HT1080 (cell line): ENCODE measurements at places on chromosomes 13 and 19. TPM values are rescaled to one million over a fixed set of nuclear protein-coding genes. Genes with fewer than 3 reads are reported as not detected.

- no peak for DNase-seq
Measured at GRCh38 chr13:110687736-110688135, 18.2 kb downstream of the CARS2 start.

DNA sequence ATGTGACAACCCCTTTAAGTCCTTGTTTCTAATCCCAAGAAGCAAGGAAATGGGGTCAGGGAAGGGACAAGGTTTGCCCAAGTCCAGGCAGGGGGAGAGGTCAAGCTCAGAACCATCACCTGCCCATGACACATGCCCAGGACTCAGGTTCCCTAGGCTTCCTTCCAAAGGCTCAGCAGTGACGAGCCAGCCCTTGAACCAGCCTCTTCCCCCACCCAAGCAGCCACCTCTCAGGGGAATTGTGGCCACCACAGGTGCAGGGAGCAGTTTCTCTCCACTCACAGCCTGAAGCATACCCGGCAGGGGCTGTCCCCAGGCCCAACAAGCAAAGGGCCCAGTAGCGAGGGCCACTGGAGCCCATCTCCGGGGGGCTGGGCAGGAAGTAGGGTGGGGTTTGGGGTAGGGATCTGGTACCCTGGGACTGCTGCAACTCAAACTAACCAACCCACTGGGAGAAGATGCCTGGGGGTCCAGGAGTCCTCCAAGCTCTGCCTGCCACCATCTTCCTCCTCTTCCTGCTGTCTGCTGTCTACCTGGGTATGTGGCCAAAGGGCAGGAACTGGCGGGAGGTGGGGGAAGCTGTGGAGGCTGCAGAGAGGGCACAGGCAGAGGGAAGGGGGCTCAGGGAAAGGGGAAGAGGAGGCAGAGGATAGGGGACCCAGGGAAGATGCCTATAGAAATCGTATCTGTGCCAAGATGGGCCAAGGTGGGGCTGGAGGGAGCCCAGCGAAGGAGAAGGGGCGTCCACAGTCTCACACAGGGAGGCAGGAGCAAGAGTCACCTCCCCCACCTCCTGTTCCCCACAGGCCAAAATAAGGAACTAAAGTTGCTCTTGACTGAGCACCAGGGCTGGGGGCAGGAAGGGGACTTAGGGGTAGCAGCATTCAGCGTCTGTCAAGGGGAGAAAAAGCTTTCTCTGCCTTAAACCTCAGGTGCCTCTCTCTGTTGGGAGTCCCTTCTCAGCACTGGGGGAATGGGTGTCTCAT lies at the start of gene CD79A:
CD79A (plus strand) TSS at position 433 of the 986 bp plus-strand sequence; CDS start at position 459, 26 bp downstream.
- no peak for DNase-seq

DNA sequence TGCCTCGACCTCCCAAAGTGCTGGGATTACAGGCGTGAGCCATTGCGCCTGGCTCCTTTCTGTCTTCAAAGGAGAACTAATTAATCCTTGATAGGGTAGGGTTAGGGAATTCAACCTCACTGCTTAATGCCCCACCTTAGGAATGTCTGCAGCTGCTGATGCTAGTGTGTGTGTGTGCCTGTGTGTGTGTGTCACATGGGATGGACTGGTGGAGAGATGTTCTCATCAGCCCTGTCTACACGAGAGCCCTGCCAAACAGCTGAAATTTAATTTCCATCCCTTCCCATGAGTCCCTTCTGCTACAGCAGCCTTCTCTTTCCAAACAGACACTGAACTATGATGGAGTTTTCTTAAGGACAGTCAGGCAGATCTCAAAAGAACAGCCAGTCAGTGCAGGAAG lies 46.5 kb upstream of the CLDN10 start:
- no peak for DNase-seq

GRCh38 chr13:66528944-66529576 lies 701.1 kb downstream of the PCDH9 start:
- DNase-seq: no peak

GRCh38 chr13:23087880-23088279 lies 92.9 kb upstream of the SGCG start:
- peak; percentile 25 for DNase-seq

Gene ZNF547
- total RNA-seq: 4.0 and 6.4 TPM in 2 replicates

Gene PNMA8B
- not detected in 2 replicates for total RNA-seq

GRCh38 chr13:78625384-78625783 lies 22.0 kb upstream of the POU4F1 start:
- no peak for DNase-seq

- DNase-seq: no peak
Measured at GRCh38 chr13:100921139-100921538, 246.5 kb upstream of the TMTC4 start.

DNA sequence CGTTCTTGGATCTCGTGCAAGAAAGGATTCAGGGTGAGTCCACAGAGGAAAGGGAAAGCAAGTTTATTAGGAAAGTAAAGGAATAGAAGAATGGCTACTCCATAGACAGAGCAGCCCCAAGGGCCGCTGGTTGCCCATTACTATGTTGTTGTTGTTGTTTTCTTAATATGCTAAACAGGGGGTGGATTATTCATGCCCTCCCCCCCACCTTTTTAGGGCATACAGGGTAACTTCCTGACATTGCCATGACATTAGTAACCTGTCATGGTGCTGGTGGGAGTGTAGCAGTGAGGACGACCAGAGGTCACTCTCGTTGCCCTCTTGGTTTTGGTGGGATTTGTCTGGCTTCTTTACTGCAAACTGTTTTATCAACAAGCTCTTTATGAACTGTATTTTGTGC lies 29.1 kb upstream of the PCDH9 start:
- no peak for DNase-seq

Gene ZNF414
- 4.1 and 8.5 TPM in 2 replicates for total RNA-seq

GRCh38 chr13:112244061-112244460 lies 132.1 kb upstream of the SPACA7 start:
- DNase-seq: no peak

DNA sequence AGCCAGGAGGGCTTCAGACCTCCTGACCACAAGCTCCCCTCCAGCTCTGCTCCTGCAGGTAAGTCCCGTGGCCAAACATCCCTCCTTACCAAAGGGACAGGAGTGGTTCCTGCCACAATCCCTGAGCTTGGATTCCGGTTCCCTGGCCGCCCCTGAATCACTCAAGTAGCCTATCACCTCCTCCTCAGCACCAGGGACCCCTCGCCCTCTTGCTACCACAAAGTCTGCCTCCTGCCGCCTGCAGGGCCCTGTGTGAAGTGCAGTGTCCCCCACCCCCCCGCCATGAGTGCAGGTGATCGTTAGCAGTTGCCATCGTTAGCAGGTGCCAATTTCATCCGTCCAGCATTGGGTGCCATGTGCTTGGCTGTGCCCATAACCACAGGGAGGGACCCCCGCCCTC lies 40.8 kb upstream of the RANBP3 start:
- no peak for DNase-seq

GRCh38 chr19:35612559-35613321 lies at the start of gene HAUS5:
Gene HAUS5 (plus strand): TSS chr19:35612735. CDS start chr19:35612795, 60 bp downstream.
- DNase-seq: peak; percentile 91

Gene KIR2DL4
- total RNA-seq: not detected in 2 replicates

- no peak for DNase-seq
Measured at GRCh38 chr19:4007836-4008539, 452 bp downstream of the PIAS4 start.

DNA sequence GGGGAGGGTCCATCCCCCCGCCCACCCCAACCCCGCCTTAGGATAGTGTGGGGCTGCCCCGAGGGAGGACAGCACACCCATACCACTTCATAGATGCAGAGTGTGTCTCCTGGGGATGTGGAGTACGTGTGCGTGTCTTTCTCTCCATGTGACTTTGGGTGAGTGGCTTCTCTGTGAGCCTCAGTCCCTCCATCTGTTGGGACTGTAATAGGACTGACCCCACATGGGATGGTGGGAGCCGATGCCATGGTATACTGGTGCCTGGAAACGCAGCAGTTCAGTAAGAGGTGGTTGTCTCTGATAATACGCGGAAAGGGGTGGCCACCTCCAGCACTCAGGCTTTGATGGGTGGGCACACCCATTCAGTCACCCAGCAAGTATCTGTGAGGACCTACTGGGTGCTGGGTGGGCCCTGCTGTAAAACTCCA lies 816 bp upstream of the PRKD2 start:
- no peak for DNase-seq

DNA sequence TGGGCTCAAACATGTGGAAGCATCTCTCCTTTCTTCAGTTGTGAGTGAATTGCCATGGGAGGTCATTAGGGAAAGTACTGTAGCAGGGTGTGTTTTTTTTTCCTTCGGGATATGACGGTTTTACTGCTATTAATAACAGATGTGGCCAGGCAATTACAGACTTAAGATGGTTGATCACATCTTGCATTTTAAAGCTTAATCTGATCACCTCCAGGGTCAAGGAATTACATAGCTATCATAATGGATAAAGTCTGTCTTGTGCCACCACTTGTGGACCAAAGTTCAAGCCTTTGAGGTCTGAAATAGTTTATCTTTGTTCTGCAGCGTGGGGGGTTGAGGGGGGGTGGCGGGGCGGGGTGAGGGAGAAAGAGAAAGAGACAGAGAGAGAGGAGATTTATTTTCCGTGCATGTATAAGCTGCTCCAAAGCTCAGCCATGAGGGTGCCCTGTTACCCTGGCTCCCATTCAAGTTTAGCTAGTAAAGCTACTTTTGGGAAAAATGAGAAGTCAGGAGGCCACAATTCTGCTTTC lies 5.5 kb upstream of the SERP2 start:
- DNase-seq: no peak

DNA sequence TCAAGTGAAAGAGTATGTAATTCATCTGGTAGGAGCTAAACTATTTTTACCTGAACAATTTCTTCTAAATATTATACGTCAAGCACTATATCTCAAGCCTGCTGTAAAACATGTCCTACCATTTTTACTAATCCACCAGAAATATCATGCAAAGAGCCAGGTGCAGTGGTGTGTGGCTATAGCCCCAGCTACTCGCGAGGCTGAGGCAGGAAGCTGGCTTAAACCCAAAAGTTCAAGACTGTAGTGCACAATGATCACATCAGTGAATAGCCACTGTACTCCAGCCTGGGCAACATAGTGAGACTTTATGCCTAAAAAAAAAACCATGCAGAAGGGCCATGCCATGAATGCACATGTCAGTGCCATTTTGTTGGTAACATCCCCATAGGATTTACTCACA lies 20.7 kb upstream of the CLN5 start:
- no peak for DNase-seq

Gene TUBA3C
- total RNA-seq: 186 and 189 TPM in 2 replicates

DNA sequence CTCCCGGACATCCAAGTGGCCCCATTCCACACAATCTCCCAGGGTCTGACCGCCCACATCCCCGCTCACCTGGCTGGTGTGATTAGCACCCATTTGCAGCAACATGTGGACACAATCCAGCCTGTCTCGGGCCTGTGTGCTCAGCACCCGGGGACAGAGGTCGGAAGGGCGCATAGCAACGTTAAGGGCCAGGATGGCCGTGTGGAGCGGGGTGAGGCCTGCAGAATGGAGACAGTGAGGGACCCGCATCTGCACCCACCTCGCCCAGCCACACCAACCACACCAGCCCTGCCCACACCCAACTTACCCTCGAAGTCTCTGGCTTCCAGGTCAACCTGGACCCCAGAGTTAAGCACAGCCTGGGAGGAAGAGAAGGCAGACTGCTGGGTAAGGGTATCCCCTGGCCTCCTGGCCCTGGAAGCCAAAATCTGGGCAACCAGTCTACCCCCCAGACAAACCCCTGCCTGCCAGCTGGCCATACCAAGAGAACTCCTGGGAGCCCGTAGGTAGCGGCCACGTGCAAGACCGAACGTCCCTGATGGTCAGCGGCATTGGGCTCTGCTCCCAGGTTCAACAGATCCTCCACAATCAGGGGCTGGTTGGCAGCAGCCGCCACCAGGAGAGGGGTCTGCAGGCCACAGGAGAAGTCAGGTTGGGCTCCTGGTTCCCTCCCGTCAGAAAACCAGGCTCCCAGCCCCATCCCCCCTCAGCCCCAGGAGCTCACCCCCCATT lies 4.3 kb downstream of the NFKBID start:
- DNase-seq: no peak

DNA sequence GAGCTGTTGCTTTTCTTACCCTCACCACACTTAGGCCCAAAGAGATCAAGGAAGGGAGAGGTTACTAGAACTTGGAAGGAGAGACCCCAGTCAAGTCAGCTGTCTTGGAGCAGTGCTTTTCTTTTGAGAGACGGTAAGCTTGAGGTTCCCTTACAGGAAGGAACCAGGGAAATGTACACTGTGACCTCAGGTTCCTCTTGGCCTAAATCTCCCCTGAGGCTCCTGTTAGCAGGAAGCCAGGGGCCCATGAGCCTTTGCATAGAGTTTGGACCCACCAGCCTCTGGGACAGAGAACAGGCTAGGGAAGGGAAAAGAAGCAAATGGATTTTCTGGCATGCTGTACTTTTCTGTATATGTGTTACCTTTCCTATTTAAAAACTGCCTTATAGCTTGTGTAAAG lies 5.9 kb upstream of the GPR18 start:
- DNase-seq: no peak
